ENCODE measurements at places on chromosomes 1 and 21.

DNA sequence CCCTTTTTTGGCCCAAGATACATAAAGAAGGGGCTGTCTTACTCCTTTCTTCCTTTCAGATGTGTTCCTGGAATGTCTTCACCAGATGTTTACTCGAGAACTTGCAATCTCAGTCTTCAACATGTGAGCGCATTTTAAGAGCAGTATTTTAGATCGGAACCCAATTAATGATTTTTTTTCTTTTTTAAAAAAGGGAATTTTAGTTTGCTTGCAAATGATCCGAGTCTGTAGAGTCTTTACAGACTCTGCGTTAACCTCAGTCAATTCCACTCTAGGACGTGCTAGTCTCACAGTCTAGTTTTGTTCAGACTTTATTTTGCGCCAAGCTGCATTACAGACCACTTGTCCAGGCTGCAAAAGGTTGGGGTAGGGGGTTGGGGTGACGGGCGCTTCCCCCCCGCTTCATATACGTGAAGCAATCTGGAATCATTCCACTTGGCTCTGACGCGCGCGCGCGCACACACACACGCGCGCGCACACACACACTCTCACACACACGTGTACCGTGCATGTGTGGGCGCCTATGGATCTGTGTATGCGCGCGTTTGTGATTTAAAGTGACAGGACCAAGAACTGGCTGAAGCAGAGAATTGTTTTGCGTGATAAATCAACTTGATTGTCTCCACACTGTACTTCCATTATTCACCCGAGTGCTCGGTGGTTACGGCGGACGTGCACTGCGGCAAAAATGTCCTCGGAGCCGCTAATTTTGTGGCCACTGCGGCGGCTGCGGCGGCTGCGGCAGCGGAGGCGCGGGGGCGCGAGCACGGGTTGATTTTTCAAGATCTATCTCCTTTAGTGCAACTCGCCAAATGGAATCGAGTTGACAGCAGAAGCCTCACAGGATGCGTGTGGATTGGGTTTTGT is 25.6 kb upstream of the NFIA start:
- peak; percentile 68 for DNase-seq

- DNase-seq = no peak
Measured at GRCh38 chr21:44522753-44523204, 17.2 kb downstream of the KRTAP10-1 start.

- no peak for DNase-seq
Measured at GRCh38 chr1:156103521-156103947, 11.0 kb upstream of the LMNA start.

DNA sequence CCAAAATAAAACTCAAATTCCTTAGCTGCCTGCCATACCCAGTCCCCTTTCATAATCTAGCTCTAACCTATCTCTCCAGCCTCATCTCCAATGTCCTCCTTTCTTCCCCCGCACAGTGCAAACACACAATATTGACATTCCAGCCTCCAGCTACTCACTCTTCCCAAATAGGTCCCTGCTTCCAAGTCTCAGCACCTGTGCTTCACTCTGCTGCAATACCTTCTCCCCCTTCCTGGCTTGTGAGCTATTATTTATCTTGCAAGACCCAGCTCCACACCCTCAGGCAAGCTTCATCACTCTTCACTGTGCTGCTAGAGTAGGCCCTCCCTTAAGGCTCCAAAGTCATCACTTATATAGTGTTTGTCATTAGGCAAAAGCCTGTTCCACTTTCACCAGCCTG is 9.7 kb downstream of the PLPP3 start:
- no peak for DNase-seq

DNA sequence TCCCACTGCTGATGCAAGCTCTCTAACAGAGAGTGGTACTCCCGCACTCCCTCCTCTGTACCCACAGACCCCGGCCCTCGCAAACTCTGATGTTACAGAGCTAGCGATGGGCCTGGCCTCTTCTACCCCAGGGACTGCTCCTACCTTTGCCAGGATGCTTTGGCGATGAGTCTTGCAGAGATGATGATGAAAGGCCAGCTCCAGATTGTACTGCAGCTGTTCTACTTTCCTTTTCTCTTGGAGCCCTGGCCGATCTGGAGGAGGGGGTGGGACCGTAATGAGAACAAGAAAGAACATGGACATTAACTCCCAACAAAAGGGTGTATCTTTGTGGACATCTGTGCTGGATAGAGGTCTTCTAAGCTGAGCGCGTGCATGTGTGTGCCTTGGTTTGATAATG is 6.0 kb upstream of the LINGO4 start:
- DNase-seq = no peak

GRCh38 chr1:155978973-155979429 is 654 bp upstream of the ARHGEF2 start:
- no peak for DNase-seq

DNA sequence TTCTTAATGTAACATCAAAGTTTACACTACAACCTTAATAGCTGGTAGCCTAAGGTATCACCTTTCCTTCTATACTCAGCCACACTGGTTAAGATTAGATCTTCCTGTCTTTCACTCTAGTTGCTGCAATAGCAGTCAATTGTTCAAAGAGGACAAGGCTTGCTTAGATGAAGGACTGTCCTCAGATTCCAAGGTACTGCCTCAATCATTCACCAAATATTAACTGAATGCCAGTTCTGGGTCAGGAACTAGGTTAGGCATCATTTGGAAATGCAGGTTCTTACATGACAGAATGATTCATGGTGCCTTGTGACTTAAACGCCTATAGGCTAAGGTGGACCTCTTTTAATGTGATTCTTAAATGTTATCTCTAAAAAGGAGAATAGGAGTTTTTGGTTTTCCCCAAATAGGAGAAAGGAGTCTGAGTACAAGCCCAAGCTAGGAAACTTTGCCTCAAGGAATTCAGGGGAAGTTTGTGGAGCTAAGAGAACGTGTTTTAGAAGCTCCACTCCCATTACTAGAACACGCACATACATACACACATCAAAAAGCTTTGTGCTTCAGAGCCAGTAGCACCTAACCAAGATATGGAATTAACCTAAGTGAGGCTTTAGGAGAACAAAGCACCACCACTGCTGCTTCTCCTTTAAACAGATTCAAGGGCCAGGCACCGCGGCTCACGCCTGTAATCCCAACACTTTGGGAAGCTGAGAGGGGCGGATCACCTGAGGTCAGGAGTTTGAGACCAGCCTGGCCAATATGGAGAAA is 8.5 kb upstream of the WDR47 start:
- DNase-seq = no peak

DNA sequence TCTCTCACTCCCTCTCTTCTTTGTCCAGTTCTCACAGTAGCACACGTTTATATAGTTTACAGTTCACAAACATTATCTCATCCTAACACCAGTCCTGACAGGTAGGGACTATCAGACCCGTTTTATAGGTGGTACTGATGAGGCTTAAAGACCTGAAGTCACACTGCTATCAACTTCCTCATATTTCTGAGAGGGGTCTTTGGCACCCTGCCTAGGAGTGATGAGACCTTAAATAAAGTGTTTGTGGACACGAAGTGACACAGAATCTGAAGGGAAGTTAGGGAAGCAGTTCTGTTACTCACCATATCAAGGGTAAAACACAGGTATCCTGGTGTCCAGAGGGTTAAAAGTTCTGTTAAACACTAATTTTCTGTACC is 590 bp upstream of the TACSTD2 start:
- DNase-seq = no peak

GRCh38 chr1:20008391-20008841 is 29.0 kb upstream of the PLA2G2A start:
- DNase-seq = no peak

GRCh38 chr1:6603915-6604558 is 1.4 kb upstream of the KLHL21 start:
- no peak for DNase-seq

GRCh38 chr1:220375715-220376114 is 103.5 kb upstream of the RAB3GAP2 start:
- no peak for DNase-seq

GRCh38 chr1:201739492-201740085 is 89.4 kb upstream of the IPO9 start:
- peak; percentile 30 for DNase-seq

- no peak for DNase-seq
Measured at GRCh38 chr1:84504580-84505492, 1.4 kb upstream of the SPATA1 start.

- DNase-seq = no peak
Measured at GRCh38 chr1:5688081-5689077, 303.8 kb downstream of the NPHP4 start.

GRCh38 chr1:11882814-11883538 is 24.2 kb upstream of the NPPB start:
- peak; percentile 0 for DNase-seq

DNA sequence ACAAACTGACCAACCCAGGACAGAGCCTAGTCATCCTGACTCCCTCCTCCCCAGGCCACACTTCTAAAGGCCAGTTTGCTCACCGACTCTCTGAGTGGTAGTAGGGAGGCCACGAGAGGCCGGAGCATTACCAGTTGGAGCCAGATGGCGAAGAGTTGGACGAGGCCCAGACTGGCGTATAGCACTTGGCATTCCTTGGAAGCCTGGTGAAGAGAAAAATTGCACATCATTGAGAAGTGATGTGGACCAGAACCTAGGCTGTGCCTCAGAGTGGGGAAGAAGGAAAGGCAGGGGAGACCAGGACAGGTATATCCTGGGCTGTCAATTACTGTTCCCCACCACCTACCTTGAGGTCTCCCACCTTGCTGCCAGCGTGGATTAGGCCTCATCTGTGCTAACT is 12.2 kb downstream of the PABPC4 start:
- DNase-seq = no peak

- no peak for DNase-seq
Measured at GRCh38 chr1:51916587-51917405, 38.3 kb upstream of the NRDC start.

- DNase-seq = no peak
Measured at GRCh38 chr1:236983818-236984217, 20.4 kb downstream of the MT1HL1 start.

GRCh38 chr21:43613755-43614638 is 45.3 kb downstream of the HSF2BP start:
- no peak for DNase-seq

DNA sequence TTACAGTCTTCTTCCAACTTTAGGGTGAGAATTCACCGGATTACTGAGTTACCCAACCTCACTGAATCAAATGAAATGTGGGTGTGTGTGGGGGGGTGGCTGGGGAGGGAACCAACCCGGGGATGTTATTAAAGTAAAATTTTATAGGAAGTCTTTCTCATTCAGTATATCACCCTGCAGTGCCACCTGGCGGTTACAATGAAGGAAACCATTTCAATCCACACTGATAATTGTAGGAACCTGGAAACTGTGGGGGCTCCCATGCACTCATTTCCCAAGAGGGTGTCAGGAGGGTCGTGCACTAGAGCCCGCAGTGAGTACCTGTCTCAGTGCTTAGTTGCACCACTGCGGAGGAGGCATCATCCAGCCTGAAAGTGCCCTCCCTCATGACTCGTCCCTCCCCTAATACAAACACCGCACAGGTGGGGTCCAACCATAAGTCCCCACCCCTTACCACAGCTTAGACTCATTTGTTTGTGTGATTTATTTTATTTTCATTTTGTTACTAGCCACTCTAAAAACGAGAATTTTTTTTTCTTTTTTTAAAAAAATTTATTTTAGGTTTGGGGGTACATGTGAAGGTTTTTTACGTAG is 29.1 kb upstream of the IGSF5 start:
- peak; percentile 37 for DNase-seq

DNA sequence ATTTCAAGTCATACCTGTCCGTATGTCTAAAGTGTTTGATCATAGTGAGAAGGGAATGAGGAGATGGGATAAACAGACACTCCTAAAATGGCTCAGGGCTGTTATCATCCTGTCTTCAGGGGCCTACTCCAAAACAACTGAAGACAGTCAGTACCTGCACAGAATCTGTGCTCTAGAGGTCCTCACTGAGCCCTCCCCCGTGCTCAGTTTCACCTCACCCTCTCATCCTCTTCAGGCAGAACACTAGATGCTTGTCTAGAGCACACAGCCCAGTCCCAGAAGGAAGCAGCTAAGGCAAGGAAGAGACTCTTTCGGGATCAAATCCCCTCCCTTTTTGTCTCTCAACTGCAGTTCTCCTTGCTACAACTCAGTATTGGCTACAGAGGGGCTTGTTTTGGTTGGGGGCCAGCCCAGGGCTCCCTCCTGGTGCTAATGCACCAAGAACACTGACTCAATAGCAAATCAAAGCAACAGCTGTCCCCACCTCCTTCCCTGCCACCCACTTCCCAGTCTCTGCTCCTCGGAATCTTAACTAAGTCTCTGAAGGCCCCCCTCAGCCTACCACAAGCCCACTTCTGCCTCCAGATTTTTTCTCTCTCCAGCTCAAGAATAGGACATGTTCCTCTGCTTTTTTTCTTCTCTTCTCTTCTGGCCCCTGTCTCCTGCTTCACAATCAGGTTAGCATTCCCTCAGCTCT is 10.1 kb downstream of the CADM3 start:
- DNase-seq = no peak

- DNase-seq = no peak
Measured at GRCh38 chr1:1169429-1170214, 4.1 kb upstream of the TTLL10 start.

DNA sequence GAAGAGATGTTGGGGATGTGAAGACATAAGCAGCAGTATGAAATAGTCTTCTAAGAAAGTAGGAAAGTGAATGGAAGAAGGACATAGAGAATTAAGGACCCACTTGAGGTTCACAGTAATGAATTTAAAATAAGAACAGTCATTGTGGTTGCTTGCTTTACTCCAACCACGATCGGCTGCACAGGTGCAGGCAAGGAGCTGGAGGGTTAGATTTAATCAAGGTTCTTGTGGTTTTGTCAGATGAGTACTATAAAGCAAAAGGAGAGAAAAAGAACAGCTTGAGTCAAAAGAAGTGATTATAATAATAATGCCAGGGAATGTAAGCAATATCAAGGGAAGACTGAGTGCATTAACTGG is 46.1 kb upstream of the RBM34 start:
- no peak for DNase-seq

GRCh38 chr1:30745834-30746208 is 11.8 kb downstream of the LAPTM5 start:
- DNase-seq = no peak

GRCh38 chr1:8011016-8011415 is 15.1 kb downstream of the ERRFI1 start:
- DNase-seq = no peak

GRCh38 chr1:15956150-15956549 is 19.8 kb downstream of the ZBTB17 start:
- no peak for DNase-seq

GRCh38 chr1:185972096-185972850 is 238.1 kb downstream of the HMCN1 start:
- DNase-seq = no peak

DNA sequence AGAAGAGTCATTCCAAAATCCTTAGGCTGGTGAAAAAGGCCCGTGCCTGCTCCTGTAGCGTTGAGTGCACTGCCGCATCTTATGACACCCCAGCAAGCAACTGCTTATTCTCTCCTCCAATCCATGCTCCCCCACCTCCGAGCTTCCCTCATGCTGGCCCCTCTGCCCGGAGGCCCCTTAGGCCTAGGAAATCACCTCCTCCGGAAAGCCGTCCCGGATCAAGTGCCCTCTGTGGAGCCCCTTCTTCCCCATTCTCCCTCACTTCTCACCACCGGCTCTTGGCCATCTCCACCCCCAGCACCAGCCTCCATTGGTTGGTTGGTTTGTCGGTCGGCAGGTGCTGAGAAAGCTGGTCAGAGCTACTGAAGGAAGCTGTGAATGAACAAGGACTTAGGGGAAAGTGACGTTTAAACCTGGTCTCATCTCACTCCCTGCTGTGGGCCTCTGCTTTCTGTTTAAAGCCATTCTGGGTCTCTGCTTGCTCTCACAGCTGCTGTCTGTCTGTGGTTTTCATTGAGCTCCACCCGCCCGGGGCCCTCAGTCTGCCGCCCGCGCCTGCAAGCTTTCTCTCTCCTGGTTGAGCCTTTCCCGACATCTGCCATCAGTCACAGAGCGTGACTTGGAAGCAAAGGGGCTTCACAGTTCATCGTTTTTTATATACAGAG is 122.2 kb downstream of the KCNN3 start:
- DNase-seq = no peak
